Fibroblast of the aortic adventitia (primary cell): ENCODE measurements at places on chromosomes 2 and 18. TPM values are rescaled to one million over a fixed set of nuclear protein-coding genes. Genes with fewer than 3 reads are reported as not detected.

DNA sequence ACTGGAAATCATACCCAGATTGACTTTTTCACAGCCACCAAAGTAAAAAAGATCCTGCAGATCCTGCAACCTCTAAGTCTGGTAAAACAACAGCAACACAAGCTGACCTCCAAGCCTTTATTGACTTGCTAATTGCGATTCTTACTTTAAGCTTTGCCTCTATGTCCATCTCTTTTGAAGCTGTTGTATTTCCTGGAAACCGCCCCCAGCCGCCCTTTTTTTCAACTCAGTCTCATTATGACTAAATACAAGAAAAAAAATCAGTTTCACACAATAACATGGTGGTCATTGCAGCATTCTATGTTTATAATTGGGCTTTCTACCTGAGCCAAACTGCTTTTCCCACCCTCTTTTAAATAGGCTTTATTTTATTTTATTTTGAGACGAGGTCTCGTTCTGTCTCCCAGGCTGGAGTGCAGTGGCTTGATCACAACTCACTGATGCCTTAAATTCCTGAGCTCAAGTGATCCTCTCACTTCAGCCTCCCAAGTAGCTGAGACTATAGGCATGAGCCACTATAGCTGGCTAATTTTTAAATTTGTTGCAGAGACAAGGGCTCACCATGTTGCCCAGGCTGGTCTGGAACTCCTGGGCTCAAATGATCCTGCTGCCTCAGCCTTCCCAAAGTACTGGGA is 76.2 kb downstream of the MOGAT1 start:
- DNase-seq = no peak

GRCh38 chr2:233025706-233026105 is 6.8 kb upstream of the NEU2 start:
- DNase-seq = peak; percentile 51

DNA sequence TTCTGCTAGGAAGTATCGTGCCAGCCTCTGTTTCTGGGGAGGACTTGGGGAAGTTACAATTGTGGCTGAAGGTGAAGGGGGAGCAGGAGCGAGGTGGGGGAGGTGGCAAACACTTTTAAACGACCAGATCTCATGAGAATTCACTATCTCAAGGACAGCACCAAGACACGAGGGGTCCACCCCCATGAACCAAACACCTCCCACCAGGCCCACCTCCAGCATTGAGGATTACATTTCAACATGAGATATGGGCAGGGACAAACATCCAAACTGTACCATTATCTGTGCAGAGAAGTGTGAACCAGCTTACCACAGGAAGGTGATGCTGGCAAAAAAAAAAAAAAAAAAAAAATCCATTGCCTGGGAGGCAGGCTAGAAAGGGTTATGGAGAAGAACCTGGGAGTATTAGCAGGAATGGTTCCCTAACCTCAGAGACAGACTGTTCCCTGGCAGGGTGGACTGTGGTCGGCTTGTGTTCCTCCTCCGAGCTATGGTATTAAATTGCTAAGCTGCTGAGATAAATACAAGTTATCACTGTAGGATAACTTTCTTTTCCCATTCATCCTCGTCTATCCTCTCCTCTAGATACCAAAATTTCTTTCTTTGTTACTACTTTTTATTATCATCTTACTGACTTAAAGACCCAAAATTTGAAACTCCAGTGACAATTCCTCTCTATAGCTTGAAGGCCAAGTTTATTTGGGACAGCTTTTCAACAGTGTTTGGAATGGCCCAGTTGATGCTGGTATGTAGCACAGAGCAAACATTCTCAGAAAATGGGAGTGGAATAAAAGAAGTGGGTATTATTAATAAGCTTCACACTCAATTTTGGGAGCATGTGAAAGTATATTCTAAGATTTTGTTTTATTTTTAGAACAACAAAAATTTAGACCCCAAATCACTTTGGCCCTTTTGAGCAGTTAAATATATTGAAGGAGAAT is 73.7 kb upstream of the MAP3K20 start:
- no peak for DNase-seq

- DNase-seq = no peak
Measured at GRCh38 chr2:233183869-233184418, 67.5 kb upstream of the ATG16L1 start.

GRCh38 chr2:219554350-219554749 is 10.5 kb downstream of the TMEM198 start:
- DNase-seq = no peak

GRCh38 chr18:22347606-22348511 is 69.9 kb downstream of the CTAGE1 start:
- peak; percentile 63 for DNase-seq

- no peak for DNase-seq
Measured at GRCh38 chr2:40955042-40955441, 503.2 kb upstream of the SLC8A1 start.

The TWSG1 gene
- total RNA-seq = 157 and 205 TPM in 2 replicates

The SRBD1 gene
- total RNA-seq = 15.7 and 22.4 TPM in 2 replicates

The FAM117B gene
- 4.7 and 5.5 TPM in 2 replicates for total RNA-seq

The BMP10 gene
- total RNA-seq = not detected in 2 replicates

The AGXT gene
- not detected in 2 replicates for total RNA-seq

The TXNDC2 gene
- 0.16 and 0.27 TPM in 2 replicates for total RNA-seq

The TMEM37 gene
- not detected in 2 replicates for total RNA-seq

The MC4R gene
- total RNA-seq = not detected in 2 replicates

The RESP18 gene
- total RNA-seq = not detected in 2 replicates
